ENCODE measurements at places on chromosomes 2 and 18.
A peak's percentile ranks its signal among the peaks of the same experiment; 100 is the strongest.

- no peak for DNase-seq
Observed at GRCh38 chr18:63585988-63586387, 1.2 kb upstream of the SERPINB13 start.

DNA sequence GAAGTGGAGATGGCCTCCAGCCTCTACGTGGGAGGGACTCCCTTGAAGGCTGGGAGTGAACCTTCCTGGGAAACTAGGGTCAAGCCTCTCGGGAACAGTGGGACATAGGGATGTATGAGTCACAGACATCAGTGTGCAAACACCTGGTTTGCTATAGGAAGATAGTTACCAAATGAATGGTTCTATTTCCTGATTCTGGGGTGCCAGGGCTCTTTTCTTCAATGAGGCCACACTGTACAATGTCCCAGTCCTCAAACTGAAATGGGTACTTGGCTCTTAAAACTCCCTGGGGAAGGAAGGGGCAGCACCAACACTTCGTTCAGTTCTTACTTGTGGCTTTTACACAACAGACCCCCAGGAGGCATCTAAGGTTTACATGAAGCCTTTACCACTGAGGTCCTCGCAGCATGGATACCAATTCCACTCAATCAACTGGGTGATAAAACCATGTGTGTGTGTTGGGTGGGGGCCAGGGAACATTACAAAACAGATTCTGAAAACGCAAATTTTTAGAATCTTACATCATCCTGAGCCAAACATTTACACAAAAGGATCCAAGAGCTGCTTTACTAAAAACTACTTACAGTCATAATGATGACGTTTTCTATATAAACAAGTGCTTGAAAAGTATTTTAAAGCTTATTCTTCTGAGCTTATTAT lies 10.4 kb downstream of the ERFE start:
- no peak for DNase-seq

- DNase-seq, result no peak
Observed at GRCh38 chr2:233006648-233007047, 6.4 kb downstream of the NGEF start.

GRCh38 chr2:28360718-28361293 lies 31.9 kb upstream of the FOSL2 start:
- no peak for DNase-seq

DNA sequence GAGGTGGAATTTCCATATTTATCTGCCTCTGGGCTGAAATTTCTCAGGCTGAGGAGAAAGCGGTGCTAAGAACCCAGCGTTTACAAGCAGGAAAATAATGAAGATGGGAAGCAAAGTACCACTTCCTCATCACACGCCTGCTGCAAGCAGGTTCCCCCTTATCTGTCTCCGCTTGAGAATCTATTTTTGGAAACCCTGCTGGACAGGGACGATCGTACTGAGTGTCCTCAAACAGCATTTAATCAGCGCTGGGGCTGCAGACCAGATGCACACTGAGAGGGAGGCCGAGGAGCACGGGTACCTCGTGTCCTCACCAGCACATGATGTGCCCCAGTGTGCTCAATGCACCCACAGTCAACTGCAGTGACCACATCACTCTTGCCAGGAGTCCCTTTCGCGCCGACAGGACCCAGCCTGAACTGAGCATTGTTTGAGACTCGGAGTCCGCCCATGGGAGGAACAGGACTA lies 160.4 kb downstream of the HDAC4 start:
- DNase-seq, result peak; percentile 42

- no peak for DNase-seq
Observed at GRCh38 chr2:189933911-189934399, 128.6 kb downstream of the MSTN start.

GRCh38 chr2:40155728-40156127 lies 296.2 kb downstream of the SLC8A1 start:
- DNase-seq, result no peak

DNA sequence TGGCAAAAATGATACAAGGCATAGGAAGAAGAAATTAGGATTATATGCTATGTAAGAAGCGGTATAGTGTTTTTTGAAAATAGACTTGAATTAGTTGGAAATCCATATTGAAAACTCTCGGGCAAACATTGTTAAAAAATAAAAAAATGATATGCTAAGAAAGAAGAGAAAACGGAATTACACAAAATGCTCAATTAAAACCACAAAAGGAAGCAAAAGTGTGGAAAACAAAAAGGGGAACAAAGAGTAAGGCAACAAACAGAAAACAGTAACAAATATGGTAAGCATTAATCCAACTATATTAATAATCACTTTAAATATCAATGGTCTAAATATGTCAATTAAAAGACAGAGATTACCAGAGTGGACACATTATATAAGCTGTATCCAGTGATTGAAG lies 58.4 kb downstream of the TXNL1 start:
- DNase-seq, result no peak

DNA sequence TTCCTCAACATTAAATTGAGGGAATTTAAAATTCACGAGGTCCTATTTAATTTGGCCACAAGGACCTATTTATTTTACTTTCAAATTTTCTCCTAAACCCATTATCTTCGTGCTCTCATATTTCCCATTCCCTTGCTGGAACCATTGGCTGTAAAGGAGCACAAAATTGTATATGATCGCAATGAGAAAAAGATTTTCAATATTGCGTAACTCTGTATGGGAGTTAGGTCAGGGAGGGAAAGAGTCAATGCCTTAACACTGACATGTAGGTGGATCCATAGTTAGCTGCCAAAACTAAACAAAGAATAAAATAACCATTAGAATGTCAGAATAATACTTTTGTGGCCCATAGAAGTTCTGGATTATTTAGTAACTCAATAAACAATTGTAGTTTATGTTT lies 40.6 kb upstream of the ZC3H15 start:
- no peak for DNase-seq

GRCh38 chr2:439556-440402 lies 151.9 kb upstream of the ALKAL2 start:
- DNase-seq, result no peak

GRCh38 chr2:105812180-105813044 lies 67.7 kb downstream of the NCK2 start:
- DNase-seq, result no peak

DNA sequence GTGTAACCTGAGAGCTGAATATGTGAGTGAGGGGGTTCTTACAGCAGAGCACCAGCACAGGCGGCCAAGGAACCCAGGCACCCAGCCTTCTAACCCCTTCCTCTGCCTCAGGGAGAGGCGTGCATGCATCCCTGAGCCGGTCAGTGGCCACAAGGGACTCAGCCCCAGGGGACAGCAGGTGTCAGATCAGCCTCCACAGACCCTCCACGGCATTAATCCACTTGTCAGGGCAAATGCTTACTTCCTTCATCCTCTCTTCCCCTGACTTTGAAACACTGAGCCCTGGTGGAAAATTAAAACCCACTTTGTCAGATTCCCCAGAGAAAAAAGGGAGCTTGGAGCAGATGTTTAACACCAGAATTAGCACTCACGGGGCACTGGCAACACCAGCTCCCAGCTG lies 60.5 kb upstream of the SMAD2 start:
- no peak for DNase-seq

DNA sequence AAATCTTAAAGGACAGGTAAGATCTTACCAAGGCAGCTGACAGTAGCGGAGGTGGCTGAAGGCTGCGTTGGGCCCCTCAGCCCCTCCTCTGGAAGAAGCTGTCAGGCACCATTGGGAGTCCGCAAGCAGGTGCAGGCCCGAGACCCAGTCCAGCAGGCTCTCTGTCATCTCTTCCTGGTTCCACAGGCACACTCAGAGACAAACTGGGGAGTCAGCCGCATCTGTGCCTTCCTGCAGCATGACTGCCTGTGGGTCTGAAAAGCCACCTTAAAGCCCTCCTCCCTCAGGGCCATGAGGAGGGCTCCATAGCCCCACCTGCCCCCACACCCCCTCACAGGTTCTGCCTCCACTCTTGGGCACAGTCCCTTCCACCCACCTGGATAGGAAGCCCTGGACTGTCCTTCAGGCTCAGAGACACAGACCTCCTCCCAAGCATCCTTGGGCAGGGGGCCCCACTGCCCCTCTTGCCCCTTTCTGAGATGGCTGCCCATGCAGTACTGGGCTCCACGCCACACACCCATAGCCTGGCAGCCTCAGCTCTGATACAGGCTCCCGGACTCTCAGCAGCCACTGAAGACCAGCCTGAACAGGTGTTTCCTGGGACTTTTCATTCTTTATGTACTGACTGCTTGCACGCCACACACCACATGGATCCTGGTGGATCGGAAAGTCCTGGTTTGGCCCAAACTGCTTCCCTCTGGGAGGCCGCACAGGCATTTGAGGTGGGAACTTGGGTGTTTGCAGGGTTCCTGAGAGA lies 239.8 kb downstream of the SEPTIN10 start:
- peak; percentile 37 for DNase-seq

GRCh38 chr18:55018602-55019001 lies 59.3 kb upstream of the CCDC68 start:
- DNase-seq, result no peak

DNA sequence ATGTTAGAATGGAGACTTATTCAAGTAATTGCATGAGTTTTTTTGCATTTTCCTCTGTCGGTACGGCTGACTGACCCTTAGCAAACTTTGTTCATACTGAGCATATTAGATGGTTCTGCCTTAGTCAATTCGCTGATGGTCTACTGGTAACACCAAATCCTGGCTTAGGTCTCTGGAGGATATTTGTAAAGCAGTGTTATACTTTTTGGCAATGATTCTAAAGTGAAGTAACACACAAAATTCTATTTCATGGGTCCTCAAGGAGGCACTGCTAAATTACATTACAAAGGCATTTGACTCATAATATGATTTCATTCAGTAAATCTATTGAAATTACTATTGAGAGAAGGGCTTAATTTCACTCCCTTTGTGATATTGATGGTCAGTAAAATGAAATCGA lies 246.8 kb upstream of the RASGRP3 start:
- DNase-seq, result no peak

DNA sequence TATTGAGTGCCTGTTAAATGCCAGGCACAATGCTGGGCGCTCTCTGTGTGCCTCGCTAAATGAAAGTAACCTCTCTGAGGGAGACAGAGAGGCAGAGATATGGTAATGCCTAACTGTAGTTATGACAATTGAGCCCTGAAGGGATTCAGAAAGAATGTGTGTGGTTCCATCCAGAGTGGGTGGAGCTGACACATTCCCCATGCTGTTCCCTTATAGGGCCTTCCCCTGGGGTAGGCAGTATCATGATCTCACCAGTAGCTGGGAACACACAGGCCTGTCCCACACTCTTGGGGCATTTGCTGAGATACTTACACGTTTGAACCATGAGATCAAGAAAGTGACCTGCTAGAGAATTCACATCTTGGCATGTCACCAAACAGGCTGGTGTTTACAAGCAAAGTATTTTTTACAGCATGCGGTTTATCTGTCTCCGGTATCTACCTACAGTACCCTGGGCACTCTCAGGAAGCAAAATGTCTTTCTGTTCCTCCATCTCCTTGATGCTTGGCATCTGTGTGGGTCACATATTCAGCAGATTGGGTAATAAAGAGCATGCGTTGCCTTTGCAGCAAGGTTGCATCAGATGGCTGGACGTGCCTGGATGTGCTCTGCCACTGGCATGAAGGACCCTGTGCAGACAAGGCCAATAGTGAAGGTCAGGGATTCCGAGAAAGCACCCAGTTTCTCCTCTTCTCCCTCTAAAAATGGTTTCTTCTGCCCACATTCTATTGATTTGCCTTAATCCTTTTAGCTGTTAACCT lies 9.4 kb downstream of the CTIF start:
- no peak for DNase-seq

GRCh38 chr2:127080938-127081755 lies 25.8 kb downstream of the BIN1 start:
- peak; percentile 85 for DNase-seq

- DNase-seq, result no peak
Observed at GRCh38 chr2:96760986-96761832, 507 bp downstream of the CNNM4 start.

DNA sequence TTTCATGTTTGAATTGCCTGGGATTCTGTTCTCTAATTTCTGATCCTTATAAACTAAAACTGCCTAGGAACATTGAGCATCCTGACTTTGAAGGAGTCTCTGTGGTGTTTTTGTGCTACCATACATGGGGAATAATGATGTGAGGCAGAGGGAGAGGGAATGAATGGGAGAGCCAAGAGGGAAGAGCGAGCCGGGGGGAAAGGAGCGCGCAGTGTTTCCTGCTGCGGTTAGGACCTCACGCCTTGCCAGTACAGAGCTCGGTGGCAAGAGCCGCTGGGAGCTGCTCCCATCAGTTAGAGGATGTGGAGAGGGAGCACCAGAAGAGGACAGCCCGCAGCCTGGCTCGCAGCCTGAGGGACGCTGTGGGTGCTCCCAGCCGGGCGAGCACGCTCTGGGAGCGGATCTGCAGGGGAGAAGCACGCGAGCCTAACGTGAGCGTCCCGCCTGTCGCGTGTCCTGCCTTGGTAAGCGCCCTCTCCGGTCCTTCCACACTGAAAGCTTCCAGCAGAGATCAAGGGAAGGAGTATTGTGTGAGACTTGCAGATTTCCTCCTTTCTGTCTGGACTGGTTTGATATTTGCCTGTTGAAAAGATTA lies 114.7 kb downstream of the FAM210A start:
- no peak for DNase-seq
